Lung microvascular endothelial cell (primary cell): ENCODE measurements at places on chromosomes 13 and 19. TPM values are rescaled to one million over a fixed set of nuclear protein-coding genes. Genes with fewer than 3 reads are reported as not detected.

GRCh38 chr19:48553676-48554384 is 1.9 kb downstream of the SULT2B1 start:
- peak; percentile 21 for DNase-seq

- DNase-seq: no peak
Observed at GRCh38 chr19:32735936-32736335, 16.4 kb downstream of the TDRD12 start.

DNA sequence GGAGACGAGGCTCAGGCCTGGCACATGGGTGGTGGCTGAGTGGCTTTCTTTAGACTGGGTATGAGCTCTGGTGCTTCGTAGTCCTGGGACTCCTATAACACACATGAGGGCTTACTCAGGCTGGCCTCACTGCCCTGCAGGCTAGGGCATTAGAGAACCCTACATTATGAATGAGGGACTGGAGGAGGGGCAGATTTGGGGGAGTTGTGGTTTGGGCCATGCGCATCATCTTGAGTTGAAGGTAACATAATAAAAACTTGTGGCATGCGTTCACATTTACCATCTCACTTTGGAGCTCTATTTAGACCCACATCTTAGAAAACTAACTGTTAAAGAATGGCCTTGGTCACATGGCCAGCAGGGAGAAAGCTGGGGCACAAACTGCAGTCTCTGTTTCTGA is 54.2 kb downstream of the STARD13 start:
- no peak for DNase-seq

Gene ERICH6B
- not detected in 2 replicates for total RNA-seq

Gene ZNF729
- not detected in 2 replicates for total RNA-seq
